ENCODE measurements at places on chromosomes 11 and 22.

- no peak for DNase-seq
Observed at GRCh38 chr11:118886681-118887111, 3.0 kb downstream of the CXCR5 start.

DNA sequence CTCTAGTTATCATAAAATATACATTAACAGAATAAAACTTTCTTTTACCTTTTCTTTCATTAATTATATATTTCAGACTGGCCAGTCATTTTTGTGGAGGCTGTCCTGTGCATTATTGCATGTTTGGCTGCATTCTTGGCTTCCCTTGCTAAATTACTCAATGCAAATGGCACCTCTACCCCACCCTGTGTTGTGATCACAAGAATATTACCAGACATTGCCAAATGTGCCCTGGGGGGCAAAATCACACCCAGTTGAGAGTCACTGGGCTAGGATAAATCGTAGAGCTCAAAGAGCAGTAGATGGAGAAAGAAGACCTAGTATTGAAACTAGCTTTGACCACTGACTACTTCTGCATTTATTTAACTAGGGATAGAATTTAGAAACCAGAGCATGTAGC is 1257.8 kb upstream of the TENM4 start:
- DNase-seq, result no peak

- no peak for DNase-seq
Observed at GRCh38 chr11:1150769-1151365, 6.9 kb upstream of the MUC5AC start.

DNA sequence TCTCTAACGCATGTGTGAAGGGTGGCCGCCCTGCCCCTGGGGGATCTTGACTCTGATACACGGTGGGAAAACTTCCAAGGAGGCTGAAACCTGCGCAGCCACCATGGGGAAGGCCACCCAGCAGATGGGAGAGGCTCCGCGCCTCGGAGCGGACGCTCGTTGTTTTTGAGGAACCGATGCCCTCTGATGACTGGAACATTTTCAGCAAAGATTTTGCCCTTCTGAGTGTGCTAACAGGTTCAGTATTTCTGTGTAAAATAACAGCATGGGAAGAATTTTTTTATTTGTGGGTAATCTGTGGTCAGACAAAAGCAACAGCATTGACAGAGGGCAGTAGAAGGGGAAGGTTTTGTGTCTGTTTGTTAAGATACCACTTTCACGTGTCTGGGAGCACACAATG is 16.7 kb downstream of the MB start:
- DNase-seq, result no peak

GRCh38 chr11:57776031-57776521 is 14.5 kb downstream of the CTNND1 start:
- DNase-seq, result no peak

GRCh38 chr11:107733518-107733917 is 21.7 kb upstream of the SLN start:
- no peak for DNase-seq

GRCh38 chr11:128172046-128172878 is 415.1 kb downstream of the ETS1 start:
- peak; percentile 64 for DNase-seq

DNA sequence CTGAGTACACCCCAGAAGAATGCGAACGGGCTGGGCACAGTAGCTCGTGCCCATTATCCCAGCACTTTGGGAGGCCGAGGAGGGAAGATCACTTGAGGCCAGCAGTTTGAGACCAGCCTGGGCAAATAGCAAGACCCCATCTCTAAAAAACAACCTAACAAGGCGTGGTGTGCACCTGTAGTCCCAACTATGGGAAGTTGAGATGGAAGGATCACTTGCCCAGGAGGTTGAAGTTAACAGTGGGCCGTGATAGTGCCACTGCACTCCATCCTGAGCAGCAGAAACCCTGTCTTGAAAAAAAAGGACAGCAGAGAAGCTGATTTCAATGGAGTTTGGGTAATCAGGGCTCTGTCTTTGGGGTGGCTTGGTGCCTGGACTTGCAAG is 3.3 kb downstream of the RPLP2 start:
- no peak for DNase-seq

GRCh38 chr11:1931341-1932104 is 12.0 kb downstream of the TNNT3 start:
- no peak for DNase-seq

- no peak for DNase-seq
Observed at GRCh38 chr11:102971766-102972165, 16.2 kb upstream of the MMP13 start.

- no peak for DNase-seq
Observed at GRCh38 chr22:44000123-44000522, 24.0 kb upstream of the PARVB start.

- no peak for DNase-seq
Observed at GRCh38 chr22:17637490-17638181, 921 bp upstream of the BCL2L13 start.

DNA sequence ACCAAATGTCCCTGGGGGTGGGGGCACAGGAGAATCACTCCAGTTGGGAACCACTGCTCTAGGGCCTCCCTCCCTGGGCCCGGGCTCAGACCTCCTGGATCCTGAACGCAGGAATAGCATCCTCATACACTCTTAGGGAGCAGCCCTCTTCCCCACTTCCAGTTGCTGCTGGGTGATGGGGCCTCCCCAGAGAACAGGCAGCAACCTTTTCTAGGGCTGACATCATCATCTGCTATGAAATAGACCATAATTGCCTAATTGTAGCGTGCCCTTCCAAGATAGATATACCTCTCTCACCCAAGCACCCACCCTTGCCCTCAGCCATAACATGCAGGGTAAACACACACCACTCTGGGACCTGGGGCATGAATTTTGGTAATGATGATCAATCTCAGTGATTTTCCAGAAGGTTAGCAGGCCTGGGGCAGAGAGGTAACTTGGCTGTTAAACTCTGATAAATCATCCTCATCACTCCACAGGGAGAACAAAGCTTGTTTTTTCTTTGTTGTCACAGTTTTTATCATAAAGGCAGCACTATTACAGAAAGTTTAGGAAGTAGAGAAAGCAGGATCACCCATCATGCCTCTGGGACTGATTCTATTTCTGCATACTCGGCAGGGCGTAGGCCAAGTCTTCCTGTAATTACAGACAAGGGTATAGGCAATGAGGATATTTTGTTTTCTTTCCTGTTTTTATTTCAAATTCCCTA is 88.3 kb upstream of the PRDM11 start:
- no peak for DNase-seq

GRCh38 chr22:41288245-41288946 is 2.4 kb upstream of the RANGAP1 start:
- DNase-seq, result no peak

GRCh38 chr11:122681735-122682134 is 26.2 kb downstream of the UBASH3B start:
- no peak for DNase-seq

DNA sequence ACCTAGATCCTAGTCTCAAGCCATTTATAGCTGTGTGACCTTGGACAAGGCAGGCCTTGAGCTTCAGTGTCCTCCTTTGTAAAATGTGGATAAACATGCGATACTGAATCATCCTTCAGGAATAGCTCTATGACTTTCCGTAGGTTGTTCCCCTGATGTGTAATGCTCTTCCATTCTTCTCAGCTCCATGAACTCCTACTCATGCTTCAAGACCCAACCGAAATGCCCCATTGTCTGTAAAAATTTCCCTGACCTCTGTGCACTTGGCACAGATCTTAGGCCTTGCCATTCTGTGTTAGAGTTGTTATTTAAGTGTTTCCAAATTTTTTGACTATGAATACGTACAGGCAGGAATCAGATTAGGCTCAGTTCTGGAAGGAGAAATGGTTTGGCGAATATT is 3.3 kb upstream of the BEST1 start:
- DNase-seq, result no peak

DNA sequence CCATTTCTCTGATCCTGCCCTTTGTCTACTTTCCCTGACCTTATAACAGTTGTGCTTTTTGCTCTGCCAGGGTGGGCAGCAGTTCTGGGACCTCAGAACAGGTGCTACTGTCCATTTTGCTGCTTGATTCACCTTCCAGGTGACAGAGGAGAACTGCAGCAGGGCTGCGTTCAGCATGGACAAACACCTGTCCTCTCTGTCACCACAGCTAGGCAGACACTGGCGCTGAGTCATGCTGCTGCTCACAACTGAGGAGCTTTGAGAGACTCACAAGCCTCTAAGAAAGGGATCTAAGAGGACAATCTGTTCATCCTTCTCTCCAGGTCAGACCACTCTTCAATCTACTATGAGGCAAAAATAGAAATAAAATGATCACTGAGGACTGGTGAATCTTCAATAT is 1144.5 kb upstream of the CCDC90B start:
- DNase-seq, result no peak

- DNase-seq, result no peak
Observed at GRCh38 chr22:42074846-42075676, 1.0 kb downstream of the PHETA2 start.

GRCh38 chr11:65069217-65069616 is 10.9 kb upstream of the NAALADL1 start:
- DNase-seq, result no peak

DNA sequence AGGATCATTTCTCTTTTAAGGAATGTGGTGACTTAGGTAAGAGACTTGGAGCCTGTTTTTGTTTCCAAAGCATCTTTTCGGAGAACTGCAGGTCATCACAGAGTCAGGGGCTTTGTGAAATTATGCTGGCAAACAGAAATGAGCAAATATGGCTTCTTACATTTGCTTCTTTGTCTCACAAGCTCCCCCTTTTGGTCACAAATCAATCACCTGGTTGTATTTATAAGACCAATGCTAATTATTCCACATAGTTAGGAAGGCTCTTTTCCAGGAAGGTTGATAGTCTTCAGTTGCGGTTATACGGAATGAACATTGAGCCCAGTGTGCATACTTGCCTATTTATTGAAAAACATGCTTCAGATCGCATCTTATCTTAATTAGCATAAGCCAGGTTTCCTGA is 34.6 kb upstream of the CEP126 start:
- no peak for DNase-seq

DNA sequence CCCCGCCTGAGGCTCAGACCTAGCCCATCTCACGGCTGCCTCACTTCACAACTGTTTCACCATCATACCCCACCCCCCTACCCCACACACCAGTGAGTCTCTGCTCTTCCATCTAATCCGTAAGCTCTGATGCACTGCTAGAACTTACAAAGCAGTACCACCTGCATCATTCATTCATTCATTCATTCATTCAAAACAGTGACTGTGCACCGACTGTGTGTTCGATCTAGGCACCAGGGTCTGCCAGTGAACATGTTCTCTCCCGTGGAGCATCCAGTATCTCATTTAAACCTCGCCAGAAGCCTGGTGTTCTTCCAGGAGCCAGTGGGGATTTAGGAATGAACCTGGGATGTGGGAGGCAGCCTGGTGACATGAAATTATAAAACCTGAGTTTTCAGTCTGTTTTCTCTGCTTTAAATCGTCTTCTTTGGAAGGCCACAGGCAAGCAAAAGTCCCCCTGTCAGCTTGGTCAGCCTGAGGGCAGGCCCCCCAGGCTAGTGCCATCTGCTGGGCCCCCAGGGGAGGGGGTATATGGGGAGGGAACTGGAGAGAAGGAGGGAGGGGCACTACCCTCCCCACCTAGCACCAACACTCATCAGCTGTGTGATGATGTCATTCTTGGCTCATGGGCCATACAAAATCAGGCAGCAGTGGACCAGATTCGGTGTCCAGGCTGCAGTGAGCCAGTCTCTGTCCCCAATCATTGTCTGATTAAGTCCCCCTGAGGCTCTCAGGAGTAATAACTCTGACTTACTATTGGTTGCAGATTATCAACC is 18.4 kb downstream of the TMPRSS6 start:
- no peak for DNase-seq

- no peak for DNase-seq
Observed at GRCh38 chr22:19875061-19875530, 20.4 kb upstream of the GNB1L start.

DNA sequence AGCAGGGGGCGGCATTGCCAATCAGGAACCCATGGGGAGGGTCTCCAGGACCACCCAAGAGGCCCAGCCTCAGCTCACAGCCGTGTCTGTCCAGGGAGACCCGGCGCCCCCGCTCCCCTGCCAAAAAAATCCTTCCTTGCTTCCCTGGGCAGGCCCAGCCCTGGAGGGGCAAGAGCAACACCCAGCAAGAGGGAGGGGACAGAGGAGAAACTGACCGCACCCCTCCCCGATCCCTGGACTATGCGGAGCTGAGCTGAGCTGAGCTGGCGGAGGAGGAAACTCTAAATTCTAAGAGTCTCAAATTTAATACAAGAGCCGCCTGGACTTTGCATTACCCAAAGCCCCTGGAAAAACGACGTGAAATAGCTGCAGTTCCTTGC is 52.0 kb upstream of the SHISAL1 start:
- DNase-seq, result no peak

DNA sequence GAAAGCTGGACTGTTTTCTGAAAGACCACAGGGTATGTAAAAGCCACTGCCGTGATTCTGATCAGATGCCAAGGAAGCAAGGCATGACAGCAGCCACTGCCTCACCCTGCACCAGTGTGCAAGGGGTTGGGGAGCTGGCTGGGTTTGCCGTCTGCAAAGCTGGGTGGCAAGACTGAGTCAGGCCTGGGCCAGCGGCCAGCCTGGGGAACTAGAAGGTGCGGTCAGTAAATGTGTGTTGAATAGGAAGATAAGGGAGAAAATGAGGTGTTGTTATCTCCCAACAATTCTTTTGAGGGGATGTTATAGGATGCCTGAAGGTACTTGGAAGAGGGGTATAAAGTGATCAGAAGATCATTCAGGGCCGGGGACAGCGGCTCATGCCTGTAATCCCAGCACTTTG is 8.0 kb downstream of the VSTM5 start:
- DNase-seq, result no peak

DNA sequence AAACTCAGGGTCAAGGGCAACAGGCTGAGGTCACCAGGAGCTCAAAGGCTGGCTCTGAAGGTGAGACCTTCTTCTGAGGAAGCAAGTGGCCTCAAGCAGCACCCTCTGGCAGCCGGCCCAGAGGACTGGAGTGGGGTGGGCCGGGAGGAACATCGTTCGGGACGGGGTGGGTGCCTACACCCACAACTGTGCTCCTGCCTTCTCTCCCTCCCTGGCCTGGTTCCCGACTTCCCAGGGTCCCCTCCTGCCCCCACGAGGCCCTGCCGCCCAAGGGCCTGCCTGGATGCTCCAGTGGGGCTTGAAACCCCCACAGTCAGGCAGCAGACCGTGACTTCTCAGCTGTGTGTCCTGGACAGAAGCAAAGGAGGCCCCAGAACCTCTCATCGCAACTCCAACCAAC is 195.7 kb downstream of the IGLL1 start:
- no peak for DNase-seq

GRCh38 chr11:19656140-19656541 is 56.5 kb upstream of the NAV2 start:
- no peak for DNase-seq

- DNase-seq, result no peak
Observed at GRCh38 chr11:124916370-124916710, 2.7 kb upstream of the HEPN1 start.

GRCh38 chr22:35111244-35111643 is 45.3 kb downstream of the ISX start:
- no peak for DNase-seq

DNA sequence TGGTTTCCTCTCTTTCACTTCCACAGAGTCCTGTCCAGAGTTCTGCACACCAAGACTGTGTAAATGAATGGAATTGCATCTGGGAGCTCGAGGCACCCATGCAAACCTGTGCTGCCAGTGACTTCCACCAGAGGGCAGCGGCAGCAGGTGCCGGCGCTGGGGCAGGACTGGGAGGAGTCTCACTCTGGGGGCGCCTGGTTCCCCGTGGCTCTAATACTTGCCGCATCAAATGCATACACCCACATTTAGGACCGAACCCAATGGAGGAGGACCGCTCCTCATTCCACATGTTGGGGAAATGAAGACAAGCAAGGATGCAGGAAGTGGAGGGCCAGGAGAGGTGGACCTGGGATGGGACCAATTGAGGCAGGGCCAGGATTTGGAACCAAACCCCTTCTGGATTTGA is 1.1 kb upstream of the CD6 start:
- peak; percentile 35 for DNase-seq
